Hypothalamus (tissue), 51 donors: ENCODE measurements at places on chromosomes 3 and 15.

GRCh38 chr15:55775316-55775715 is 32.4 kb upstream of the PRTG start:
- DNase-seq, result no peak

GRCh38 chr3:115961380-115961779 is 338.1 kb downstream of the GAP43 start:
- no peak for DNase-seq

DNA sequence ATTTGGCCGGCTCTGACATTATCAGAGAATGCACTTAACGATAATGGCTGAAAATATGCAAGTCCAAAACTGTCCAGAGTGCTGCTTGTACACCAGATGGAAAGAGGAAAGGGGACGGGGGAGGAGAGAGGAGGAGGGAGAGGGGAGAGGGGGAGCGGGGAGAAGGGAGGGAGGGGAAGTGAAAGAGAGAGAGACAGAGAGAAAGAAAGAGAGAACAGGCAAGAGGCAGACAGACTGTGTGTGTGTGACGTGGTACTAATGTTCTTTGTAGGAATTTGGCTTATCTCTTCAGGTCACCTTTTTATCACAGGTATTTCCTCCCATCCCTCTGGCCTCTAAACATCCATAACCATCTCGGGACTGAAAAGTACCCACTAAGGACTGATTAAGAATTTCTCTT is 75.1 kb upstream of the LMOD3 start:
- no peak for DNase-seq

DNA sequence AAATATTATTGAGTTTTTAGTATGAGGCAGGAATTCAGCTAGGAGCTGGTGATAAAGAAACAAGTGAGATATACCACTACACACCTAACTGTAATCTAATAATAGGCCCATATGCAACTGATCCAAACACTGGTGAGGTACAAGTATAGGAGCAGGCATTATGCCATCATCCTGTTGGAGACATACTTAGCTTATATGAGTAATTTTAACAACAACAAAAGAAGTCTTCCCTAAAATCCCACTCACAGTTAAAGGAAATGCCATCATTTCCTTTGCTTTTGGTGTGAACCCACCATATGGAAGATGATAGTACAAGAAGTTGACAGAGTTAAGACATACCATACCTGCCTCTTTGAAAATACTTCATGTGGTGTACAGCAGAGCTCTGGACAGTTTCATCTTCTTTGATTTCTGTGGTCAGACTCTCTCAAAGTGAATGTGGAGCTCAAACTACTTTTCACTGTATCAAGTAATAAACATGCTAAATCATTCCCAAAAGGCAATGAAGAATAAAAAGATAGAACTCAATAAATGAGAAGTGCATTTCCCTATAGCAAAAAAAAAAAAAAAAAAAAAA is 85.5 kb downstream of the CD200R1L start:
- no peak for DNase-seq

- DNase-seq, result no peak
Observed at GRCh38 chr3:124456506-124456905, 273.7 kb upstream of the UMPS start.

GRCh38 chr15:39250001-39250400 is 330.9 kb upstream of the THBS1 start:
- no peak for DNase-seq

DNA sequence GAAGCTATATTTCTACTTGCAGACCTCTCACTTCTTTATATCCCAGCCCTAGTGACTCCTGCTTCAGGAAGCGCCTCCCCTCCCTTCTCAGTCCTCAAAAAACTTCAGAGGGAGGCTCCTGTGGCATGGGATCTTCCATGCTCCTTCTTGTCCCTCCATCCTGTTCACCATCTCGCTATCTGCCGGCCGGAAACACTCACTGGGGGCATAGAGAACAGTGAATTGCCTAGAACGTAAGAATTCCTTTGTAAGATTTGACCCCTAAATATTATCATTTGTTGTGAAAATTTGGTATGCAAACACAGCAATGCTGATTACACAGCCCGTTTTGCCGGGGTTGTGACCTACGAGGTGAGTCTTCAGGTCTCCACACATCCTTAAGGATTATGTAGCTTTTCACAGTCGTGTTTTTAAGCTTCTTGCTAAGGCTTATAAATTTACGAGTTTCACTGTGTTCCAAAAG is 218.7 kb upstream of the ATP10A start:
- DNase-seq, result no peak

DNA sequence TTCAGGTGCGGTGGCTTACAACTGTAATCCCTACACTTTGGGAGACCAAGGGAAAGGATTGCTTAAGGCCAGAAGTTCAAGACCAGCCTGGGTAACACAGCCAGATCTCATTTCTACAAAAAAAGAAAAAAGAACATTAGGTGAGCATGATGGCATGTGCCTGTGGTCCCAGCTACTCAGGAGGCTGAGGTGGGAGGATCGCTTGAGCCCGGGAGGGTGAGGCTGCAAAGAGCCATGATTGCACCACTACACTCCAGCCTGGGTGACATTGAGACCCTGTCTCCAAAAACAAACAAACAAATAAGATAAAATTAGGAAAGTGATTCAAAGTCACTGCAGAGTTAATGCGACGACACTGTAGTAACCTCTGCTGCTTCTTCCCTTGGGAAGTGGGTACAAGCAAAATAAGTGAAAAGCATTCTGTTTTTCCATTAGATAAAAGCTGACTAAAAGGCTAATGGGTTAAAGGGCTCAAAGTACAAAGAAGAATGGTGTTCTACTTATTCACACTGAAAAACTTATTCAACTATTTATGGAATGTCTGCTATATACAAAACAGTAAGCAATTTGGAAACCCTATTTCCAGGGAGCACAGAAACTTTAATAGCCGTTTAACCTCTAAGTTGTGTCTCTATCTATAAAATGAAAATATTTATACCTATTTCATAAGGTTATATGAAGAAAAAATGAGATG is 8.0 kb upstream of the RPS27L start:
- no peak for DNase-seq

DNA sequence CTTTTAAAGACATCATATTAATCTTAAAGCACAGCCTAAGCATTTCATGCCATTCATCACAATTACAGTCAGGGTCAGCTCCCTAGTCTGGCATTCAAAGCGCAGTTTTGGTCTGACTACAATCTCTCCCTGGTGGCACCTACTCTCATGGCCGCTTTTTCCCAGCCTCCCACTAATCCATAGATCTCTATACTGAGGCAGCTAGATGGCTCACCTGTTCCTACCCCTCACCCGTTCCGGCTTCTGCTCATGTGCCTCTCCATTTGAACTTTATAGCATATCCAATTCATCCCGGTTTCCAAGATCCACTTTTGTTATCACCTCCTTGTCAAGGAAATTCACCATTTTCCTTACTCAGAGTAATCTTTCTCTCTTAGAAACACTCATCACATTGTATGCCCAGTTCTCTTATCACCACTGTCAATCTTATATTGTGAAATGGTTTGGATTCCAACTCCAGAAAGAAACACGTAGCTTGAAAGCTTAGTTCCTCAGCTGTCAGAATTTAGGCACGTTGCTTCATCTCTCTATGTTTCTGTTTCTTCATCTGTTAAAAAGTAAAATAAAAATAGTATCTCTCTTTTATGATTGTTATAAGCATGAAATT is 220.0 kb upstream of the UBE2E2 start:
- no peak for DNase-seq

DNA sequence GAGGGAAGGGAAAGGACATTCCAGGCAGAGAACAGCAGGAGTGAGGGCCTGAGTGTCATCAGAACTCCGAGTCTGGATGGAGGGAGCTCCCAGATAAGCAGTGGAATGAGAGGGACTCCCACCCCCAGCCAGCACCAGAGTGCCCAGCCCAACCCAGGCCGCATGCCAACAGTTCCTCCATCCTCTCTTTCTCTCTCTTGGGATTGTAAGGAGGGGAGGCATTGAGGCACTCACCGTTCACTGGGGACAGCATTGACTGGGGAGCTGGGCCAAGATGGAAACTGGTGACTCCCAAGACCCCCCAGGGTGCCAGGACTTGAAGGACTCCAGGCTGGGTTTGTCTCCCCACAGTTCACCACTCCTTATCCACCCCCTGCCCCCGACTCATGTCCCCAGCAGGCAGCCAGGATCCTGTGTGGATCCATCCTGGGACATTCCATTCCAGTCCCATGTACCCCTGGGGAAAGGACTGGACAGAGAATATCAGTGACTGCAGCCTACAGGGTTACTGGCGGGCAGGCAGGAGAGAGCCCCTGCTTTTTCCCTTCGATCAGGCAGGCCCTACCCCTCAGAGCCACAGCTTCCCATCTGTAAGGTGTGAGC is 15.7 kb downstream of the PTH1R start:
- DNase-seq, result no peak

- DNase-seq, result no peak
Observed at GRCh38 chr3:102104033-102104432, 254.7 kb downstream of the NFKBIZ start.

- no peak for DNase-seq
Observed at GRCh38 chr15:64782751-64783150, 7.4 kb upstream of the RBPMS2 start.
